ENCODE measurements at places on chromosomes 11 and 22.
A peak's percentile ranks its signal among the peaks of the same experiment; 100 is the strongest.

DNA sequence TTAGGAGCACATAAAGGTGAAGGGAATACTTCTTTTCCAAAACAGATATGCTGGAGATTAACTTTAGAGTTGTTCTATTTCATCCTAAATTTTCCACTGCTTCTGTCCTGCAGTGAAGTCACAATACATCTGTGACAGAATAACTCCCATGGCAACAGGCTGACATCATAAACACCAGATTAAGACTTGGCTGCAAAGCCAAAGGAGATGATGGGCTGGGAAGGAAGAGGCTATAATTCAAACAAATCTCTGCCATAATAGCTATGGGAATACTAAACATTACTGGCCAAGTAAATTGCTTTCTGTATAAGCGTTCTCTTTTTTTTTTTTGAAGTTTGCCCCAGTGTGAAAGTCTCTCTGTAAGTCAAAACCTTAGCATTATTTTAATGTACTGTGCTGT lies 107.7 kb downstream of the CADM1 start:
- DNase-seq: no peak

DNA sequence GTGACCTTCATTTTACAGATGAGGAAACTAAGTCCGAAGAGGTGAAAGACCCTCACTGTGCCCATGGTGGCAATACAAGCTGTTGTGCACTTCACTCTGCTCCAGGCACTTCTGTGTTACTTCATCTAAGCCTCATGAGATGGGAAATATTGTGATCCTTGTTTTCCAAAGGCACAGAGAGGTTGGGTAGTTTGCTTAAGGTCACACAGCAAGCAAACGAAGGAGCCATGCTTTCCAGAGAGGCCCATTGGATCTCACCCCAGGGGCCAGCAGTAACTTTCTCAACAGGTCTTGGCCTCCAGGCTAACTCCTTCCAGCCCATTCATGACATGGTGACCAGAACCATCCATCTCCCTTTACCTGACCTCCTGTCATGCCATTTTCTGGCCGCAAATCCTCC lies 332.8 kb downstream of the MN1 start:
- no peak for DNase-seq

GRCh38 chr11:116200564-116200963 lies 572.2 kb downstream of the BUD13 start:
- no peak for DNase-seq

DNA sequence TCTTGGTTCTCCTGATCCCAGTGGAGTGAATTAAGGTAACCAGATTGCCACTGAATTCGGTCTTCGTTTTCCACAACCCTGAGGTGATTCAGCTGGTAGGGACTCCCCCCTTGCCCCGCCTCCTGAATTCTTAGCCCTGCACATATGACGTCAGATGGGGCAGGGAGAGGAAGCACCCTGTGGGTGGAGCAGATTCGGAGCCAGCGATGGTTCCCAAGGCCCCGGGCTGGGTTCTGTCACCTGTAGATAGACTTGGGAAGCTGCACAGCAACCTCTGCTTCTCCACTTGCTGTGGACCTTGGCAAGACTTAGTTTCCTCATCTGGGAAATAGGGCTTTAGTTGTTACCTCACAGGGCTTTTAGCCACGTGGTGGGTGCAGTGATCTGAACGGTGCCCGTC lies 67.8 kb downstream of the CTTN start:
- DNase-seq: no peak

GRCh38 chr11:118522571-118523072 lies 4.7 kb upstream of the TTC36 start:
- peak; percentile 51 for DNase-seq

DNA sequence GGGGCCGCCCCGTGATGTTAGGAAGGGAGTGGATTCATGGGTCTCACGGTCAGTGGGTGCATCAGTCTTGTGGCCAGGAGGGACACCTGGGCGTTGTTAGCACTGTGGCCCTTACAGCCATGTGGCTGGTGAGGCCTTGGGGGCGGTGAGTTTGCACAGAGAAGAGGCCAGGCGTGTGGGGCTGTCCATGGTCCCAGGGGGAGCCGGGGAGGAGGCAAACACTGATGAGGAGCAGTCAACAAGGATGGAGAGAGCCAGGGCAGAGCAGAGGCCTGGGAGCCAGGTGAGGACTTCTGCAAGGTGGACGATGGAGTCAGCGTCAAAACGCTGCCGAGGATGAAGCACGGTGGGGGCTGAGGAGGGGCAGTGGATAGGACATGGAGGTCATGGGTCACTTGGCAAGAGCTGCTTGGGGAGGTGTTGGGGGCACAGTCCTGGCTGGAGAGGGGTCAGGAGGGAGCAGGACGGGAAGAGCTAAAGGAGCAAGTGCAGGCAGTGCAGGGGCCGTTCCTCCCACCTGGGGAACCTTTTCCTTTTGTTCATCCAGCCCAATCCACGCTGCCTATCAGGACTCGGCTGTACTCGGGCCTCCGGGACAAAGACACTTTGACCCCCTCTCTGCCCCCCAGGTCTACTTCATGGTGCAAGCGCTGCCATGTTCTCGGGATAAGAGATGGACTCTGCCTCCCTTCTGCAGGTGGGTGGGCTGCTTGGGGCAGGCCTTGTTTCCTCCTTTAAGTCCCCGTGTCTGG lies 801.1 kb downstream of the TBC1D22A start:
- DNase-seq: no peak

- DNase-seq: no peak
Measured at GRCh38 chr22:36327922-36328551, 59.7 kb downstream of the MYH9 start.

GRCh38 chr11:36750349-36750748 lies 152.3 kb upstream of the RAG2 start:
- DNase-seq: no peak

DNA sequence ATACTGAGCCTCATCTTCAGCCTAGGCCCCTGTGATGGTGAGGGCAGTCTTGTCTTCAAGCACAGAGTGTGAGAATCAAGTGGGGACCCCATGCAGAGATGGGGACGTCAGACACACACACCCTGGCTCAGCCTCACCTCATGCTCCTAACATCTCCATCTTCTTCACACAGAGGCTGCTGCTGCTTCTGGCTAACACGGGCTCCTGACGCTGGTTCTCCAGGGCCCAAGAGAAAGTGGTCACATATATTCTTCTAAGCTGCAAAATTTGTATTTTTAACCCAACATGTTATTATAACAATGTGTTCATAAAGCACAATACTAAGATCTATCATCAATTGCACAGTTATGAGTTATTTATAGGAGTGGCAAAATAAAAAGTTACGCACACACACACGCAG lies 101.2 kb downstream of the VPREB1 start:
- no peak for DNase-seq

DNA sequence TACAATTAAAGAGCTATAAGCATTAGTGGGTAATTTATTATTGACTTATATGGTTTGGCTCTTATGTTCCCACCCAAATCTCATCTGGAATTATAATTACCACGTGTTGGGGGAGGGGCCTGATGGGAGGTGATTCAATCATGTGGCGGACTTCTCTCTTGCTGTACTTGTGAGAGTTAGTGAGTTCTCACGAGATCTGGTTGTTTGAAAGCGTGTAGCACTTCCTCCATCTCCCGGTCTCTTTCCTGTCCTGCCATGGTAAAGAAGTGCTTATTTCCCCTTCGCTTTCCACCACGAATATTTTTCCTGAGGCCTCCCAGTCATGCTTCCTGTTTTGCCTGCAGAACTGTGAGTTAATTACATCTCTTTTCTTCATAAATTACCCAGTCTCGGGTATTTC lies 28.1 kb upstream of the CHORDC1 start:
- DNase-seq: no peak

- DNase-seq: no peak
Measured at GRCh38 chr11:125075900-125076317, 12.8 kb downstream of the SLC37A2 start.

DNA sequence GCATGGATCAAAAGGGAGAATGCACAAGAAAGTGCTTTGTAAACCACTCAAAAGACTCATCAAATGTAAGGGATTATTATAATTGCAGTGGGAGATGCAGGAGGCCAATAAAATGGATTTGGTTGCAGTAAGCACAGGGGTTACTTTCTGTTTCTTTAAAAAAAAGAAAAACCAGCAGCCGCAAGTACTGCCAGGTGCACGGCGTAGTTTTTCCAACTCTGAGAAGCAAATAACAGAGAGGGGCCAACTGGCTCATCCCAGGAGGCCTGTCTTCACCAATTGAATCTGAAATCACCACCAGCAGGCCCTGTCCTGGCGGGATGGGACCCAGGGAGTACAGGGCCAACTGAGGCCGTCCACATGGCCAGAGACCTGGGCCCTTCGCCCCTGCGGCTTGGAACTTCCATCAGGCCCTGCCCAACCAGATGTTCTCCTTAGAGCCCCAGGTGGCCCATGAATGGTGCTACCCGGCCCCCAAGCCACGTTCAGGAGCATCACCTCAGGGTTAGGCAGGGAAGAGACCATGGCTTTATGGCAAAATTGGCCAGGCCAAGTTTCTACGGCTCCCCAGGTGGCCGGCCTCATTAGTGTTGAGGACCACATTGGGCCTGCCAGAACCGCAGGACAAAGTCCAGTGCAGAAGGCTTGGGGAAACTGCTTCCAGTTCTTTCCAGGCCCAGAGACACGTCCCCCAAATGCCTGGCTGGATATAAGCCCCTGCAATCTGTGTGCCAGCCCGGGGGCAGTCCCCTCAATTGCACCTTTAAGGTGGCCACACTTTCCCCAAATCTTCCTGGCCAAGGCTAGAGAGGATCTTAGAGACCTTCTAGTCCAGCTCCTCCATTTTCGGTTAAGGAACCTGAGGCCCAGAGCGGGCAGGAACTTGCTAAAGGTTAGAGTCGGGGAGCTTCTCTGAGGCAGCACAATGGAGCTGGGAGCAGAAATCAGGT lies 61.7 kb downstream of the CHRDL2 start:
- no peak for DNase-seq

- no peak for DNase-seq
Measured at GRCh38 chr11:96073536-96073935, 149.6 kb upstream of the MTMR2 start.

DNA sequence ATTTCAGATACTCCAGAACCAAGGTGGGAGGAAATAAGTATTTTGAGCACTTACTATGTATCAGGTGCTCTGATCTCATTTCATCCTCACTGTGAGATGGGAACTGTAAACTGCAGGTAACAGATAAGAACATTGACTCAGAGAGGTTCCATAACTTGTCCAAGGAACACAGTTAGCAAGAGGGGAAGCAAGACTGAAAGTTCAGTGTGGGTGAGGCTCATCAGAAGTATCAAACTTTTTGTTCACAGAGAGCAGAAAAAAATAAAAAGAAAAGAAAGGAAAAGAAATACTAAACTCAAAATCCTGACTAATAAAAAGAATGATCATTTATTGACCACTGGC lies 37.1 kb downstream of the RAB30 start:
- no peak for DNase-seq

GRCh38 chr22:50046019-50046415 lies 12.1 kb downstream of the TTLL8 start:
- peak; percentile 8 for DNase-seq

GRCh38 chr22:29530716-29531115 lies 22.8 kb downstream of the THOC5 start:
- DNase-seq: no peak

DNA sequence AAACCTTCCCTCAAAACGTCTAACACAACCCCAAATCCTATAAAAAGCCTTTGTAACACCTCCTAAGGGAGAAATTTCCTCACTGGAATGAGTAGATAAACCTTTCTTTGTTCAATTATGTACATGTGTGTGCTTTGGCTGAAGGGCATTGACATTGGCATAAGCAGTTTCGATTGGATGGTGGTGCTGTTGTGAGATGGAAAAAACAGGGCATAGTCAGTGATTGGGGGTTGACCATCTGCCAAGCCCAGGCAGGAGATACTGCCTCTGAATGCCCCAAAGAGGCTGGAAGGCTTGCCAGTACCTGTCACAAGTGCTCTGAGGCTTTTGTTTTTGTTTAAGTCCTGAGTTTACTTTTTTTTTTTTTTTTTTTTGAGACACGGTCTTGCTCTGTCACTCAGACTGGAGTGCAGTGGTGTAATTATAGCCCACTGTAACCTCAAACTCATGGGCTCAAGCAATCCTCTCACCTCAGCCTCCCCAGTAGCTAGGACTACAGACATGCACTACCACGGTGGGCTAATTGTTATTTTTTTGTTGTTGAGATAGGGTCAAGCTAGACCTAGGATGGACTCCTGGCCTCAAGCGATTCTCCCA lies 1.2 kb upstream of the CCDC117 start:
- no peak for DNase-seq

DNA sequence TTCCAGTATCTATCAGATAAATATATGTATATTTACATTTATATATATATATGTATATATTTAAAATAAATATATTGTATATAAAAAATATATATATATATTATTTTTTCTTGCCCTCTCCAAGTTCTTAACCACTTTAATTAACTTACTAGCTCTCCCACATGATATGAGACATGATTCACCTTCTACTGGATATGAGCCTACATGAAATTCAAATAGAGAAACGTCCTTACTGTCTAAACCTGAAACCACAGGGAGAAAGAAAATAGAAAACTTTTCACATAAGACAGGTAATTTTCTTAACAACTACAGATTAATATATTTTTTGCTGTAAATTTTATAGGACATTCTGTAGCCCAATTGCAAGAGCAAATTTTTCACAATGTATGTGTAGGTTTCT lies 391.6 kb downstream of the ETS1 start:
- DNase-seq: no peak

- DNase-seq: no peak
Measured at GRCh38 chr11:118214210-118214914, 10.4 kb downstream of the JAML start.

- DNase-seq: no peak
Measured at GRCh38 chr11:107427569-107428180, 29.9 kb downstream of the CWF19L2 start.

DNA sequence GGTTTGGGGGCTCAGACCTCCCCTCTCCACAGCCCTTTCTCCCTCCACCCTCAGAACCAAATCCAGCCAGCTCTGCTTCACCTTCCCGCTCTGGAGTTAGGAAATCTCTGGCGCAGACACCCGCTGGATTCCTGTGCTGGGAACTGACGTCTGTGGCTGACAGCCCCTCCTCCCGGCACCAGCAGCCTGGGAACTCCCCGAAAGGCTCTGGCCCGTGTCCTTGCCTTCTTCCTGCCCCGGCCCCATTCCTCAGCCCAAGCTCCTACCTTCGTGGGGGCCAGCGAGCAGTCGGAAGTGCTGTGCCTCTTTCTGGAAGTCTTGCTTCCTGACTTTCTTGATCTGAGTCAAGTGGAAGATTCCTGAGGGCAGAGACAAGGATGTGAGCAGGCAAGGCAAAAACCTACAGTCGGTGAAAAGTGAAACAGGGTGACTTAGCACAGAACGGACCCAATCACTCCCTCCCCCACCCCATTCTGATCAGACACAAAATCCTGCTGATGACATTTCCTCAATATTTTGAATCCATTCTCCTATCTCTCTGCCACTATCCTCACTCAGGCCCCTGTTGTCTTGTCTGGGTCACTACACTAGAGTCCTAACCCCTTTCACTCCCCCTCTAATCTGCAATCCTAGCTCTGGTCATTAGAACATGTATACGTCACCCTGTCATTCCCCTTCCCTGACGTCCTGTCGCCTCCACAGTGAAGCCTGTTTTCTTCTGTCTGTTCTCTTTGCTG lies 34.1 kb downstream of the CHRDL2 start:
- DNase-seq: peak; percentile 89

- no peak for DNase-seq
Measured at GRCh38 chr11:62120001-62120400, 3.8 kb upstream of the INCENP start.

- no peak for DNase-seq
Measured at GRCh38 chr11:131246663-131247062, 123.8 kb upstream of the NTM start.
